Suppressor macrophage treated with lipopolysaccharide for 1 hour (primary cell): ENCODE measurements at places on chromosomes 12 and 14.

GRCh38 chr14:70807898-70808415 is 1.4 kb downstream of the MAP3K9 start:
- no peak for DNase-seq

DNA sequence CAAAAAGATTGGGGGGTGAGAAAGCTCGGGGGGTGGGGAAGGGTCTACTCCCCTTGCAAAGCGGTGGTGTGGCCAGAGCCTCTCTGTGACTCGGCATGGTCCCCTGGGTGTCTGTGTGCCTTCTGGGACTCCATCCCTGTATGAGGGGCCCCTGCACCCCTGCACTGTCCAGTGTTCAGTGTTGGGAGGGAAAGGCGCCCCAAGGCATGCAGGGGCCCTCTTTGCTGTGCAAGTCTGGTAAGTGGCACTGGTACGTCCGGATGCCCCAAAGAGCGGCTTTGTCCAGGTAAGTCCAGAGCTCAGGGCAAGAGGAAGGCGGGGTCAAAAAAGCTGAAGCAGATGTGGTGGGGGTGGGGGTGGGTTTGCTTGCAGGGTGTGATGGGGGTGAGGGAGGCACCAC is 23.7 kb downstream of the RTL1 start:
- DNase-seq: no peak

- no peak for DNase-seq
Observed at GRCh38 chr12:80643961-80644360, 63.5 kb upstream of the MYF6 start.

- no peak for DNase-seq
Observed at GRCh38 chr12:69469854-69470188, 367 bp upstream of the FRS2 start.

- peak; percentile 68 for DNase-seq
Observed at GRCh38 chr14:54676812-54677708, 110.1 kb downstream of the SAMD4A start.

- no peak for DNase-seq
Observed at GRCh38 chr14:77290705-77291104, 19.7 kb upstream of the NGB start.

- DNase-seq: peak; percentile 52
Observed at GRCh38 chr14:50319721-50320120, 7.6 kb downstream of the DMAC2L start.

DNA sequence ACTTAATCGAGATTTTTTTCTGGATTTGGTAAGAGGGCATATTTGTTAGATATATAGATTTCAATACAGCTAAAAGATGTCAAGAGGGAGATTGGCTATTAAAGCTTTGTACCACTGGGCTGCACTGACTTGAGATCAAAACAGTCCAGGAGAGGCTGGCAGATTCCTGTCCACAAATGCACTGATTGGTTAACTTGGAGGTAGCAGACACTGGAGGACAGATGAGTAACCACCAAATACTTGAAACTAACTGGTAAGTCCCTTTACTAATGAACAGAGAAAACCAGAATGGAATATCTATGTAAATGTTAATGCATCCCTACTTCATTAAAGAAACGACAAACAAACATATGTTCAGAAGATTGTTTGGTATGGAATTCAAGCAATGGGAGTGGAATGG is 416.6 kb downstream of the LRIG3 start:
- DNase-seq: no peak

GRCh38 chr12:6352193-6353173 is 10.6 kb upstream of the TNFRSF1A start:
- peak; percentile 81 for DNase-seq

DNA sequence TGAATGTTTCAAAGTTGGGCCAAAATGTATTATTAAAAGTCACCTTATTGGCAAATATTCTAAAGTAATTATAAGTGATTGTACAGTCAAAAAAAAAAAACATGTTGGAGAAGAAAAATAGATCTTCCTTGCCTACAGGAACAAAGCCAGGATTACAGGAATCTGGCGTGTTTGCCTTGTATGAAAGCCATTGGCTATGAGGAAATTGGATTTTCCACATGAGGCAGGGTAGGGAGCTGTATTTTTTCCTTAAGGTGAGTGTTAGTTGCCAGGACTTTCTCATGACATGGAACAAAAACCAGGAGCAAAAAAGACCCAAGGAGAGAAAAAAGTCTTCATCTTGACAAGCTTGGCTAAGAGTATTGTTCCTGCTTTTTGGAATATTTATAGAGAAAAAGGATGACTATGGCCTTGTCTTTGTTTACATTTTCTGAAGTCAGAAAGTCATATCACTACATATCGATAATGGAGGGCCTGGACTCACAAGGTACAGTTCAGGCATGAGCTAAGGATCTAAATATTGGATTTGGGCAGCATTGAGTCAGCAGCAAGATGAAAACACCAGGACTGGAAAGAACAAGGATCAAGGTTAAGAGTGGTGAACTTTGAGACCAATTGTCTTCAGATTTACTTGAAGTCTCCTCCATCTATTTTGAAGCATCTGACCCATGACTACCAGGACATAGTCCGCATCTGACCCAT is 68.4 kb upstream of the FLRT2 start:
- DNase-seq: no peak

DNA sequence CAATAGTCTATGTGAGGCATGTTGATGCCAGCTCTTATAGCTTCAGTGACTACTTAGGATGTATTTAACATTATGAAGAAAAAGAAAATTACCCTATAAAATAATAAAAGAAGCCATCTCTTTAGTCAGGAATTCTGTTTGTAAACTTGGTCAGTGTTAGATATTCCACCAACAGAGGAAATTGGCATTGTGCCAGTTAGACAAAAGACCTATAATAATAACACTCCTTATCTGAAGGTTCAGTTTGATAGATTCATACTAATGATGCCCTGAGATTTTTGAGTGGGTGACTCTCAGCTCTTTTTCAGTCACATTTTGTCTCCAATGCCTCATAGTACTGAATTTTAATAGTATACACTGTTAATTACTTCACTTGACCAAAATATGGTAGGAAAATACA is 6.6 kb downstream of the SYT10 start:
- no peak for DNase-seq

- peak; percentile 31 for DNase-seq
Observed at GRCh38 chr12:97960741-97961608, 498.4 kb downstream of the RMST start.

DNA sequence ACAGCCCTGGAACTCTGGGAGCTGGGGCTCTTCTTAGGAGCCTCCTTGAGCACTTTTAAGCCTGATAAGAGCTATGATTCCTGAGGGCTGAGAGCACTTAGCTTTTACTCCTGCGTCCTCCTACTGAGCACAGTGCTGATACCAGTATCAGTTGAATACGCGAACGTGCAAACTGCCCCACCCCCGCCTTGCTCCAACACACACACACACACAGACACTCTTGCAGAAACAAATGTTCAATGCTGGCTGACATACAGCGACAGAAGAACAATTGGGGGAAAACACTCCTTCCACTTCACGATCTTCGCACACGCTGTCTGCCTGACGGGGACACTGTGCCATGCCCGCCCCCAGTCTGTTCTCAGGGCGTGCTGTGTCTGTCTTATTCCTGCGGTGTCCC is 57.2 kb upstream of the DLK1 start:
- no peak for DNase-seq

- DNase-seq: peak; percentile 61
Observed at GRCh38 chr14:101791919-101792572, 30.5 kb downstream of the PPP2R5C start.

DNA sequence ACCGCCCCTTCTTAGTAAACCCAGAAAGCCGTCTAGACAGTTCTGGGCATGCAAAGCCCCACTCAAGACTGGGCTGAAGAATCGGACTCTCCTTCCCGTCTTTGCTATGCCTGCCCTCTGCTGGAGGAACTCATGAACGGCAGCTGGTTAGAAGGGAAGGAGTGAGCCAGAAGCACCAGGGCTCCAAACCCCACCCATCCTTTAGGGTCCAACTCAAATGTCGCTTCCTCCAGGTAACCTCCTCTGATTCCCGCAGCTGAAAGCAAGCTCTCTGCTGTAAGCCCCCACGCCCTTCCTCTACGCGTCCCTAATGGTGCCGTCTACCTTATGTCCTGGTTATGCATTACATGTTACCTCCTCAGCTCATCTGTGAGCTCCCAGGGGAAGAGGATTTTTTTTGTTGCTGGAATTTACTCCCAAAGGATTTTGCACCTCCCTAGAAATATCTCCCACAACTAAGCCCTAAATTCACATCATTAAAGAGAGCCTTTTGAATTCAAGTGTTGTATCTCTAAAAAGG is 59.0 kb upstream of the SCN8A start:
- DNase-seq: peak; percentile 84

DNA sequence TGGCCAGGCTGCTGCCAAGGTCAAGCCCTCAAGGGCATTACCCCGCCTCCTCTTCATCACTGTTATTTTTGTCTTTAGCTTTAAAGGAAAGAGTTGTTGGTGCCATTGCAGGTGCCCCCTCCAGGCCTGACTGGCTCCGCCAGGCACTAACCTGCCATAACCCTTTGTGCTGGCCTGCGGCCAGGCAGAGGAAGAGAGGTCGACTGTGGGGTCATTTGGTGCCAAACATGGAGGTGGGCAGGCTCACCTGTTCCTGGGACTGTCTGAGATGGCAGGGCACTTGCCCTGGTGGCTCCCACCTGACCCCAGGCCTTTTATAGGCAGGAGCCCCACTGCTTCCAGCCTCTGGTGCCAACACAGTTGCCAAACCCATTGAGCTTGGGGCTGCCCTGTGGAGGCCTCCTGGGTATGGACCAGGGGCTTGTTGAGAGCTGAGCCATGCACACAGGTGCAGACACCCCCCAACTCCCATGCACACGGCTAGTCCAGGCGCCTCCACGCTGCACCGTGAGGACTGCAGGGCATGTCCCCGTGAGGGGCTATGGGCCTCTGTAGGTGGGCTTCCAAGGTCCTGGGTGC is 29.4 kb upstream of the PLD4 start:
- no peak for DNase-seq

DNA sequence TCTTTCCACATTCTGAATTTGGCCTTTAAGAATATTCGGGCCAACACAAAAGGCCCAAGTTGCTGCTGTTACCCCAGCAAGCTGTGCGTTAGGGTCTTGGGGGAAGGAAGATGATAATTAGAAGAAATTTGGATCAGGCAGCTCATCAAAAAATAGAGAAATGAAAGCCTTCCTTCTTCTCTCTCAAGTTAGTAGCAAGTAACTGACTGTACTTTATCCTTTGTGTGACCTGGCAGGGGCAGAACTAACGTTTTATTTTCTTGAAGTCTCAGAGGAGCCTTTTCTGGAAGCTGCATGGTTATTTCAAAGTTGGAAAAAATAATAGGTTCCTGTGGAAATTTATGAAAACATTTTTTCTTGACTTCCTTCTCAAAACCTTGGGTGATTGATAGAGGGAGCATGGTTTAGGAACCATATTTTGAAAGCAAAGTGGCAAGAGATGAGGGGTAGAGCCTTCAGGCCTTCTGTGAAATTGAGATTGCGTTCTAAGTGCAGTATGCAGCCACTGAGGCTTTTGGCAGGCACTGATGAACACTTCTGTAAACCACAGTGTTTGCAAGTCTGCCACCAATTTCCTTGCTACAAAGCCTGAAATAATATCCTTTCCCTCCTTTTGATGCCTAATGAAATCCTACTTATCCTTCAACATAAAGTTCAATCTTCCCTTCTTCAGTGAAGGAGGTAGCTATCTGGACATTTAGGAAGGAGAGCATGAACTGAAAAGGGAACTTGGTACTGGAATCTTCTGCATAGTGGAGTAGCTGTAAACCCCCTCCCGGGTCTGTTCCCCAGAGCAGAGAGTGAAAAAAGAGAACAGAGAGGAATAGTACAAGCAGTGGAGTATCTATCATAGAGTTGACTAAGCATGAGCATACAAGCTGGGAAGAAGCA is 123.2 kb downstream of the FGD4 start:
- peak; percentile 68 for DNase-seq

- DNase-seq: no peak
Observed at GRCh38 chr12:70890895-70891832, 29.4 kb downstream of the PTPRR start.

DNA sequence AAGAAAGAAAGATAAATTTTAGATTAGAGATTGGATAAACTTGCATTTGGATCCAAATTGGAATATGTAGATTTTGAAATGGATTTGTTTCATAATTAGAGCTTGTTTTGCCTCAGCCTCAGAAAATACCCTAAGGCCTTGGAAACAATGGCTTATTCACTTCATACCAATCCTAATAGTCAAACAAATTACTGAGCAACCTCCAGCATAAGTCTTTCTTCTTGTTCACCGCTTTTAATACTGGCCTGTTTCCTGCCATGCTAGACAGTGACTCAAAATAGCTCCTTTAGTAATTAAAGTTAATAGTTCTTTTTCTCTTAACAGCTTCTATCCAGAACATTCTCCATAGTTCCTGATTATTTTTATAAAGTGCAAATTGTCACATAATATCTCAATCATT is 110.9 kb upstream of the DNM1L start:
- no peak for DNase-seq

DNA sequence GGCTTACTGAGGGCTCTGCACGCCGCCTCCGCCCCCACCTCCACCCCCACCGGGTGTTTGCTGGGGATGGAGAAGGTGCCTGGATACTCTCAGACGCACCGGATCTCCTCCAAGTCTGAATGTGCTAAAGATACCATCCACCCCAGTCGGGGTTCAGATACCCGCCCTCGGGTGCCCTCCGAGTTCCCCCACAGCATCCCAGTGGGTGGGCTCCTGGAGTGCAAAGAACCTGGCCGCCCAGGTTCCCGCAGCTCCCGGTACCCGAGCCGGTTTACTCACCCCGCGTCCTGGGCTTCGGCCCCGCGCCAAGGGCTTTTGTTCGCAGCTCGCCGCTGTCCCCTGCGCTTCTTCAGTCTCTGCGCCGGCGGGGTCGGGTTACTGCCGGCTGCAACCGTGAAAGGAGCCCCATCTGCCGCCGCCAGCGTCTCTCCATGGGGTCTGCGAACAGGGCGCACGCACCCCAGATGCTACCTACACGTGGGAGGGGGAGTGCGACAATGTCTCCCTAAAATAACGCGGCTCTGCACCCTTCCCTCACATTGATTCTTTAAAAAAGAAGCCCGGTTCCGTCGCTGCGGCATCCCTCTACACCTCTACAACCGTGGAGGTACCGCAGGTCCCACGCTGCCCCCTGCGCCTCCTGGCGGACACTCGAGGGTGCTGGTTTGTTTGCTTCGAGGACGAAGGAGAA is at the start of gene CCDC177:
CCDC177 (minus strand) TSS at position 609 of the 691 bp plus-strand sequence. CDS start 1,249 bp downstream, outside the sequence.
- DNase-seq: peak; percentile 66

- no peak for DNase-seq
Observed at GRCh38 chr12:77594366-77594765, 236.3 kb upstream of the NAV3 start.

GRCh38 chr12:115873451-115874082 is 403.9 kb downstream of the MED13L start:
- no peak for DNase-seq
